GF-D8 (cell line): ENCODE measurements at places on chromosomes 6 and 20.

DNA sequence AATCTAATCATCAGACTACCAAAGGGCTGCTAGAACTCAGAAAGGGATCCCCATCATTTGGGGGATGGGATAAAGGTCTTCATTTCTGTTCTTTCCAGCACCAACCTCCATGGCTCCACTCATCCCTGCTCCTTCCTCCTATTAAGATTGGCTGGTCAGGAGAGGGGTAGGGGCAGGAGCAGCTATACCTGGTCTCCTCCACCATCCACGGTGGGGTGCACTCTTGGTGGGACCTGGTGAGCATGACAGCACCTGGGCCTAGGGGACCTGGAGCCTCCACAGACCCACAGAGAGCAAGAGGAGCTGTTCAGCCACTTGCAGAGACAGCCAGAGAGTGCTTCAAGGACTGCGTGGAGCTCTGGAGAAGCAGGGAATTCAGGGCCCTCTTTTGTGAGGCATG, 6.1 kb upstream of the ULBP2 start:
- no peak for DNase-seq

DNA sequence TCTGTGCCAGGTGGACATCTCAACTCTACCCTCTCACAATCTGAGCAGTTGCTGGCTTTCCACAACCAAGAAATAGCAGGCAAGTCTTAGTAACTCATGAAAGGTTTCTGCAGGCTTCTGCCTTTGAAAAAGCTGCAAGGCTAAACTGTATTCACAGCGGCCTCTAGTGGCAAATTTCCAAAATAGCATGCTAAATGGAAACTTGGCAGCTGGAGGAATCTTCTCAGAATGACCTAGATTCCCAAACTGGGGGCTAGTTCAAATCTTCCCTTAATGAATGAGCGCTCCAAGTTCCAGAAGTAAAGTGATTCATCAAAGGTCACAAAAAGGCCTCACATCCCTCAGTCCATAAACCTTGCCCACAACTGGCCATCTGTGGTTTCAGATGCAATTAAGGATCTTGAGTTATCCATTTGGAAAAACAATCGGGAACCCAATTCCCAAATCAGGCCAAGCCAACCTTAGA, 11.9 kb upstream of the CPNE5 start:
- DNase-seq: peak; percentile 42

DNA sequence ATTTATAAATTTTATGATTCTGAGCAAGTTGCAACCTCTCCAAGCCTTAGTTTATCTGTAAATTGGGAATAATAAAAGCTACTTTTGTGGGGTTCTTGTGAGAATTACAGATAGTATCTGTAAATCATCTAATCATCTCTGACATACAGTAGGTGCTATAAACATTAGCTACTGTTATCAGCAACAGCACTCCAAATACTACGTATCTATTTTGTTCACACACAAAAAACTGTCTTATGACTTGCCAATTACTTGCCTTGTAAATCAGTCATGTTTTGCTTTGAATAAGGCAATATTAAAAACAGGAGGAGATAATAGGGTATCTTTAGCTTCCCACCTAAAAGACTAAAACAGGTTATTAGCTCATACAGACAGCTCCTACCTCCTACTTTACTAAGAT, 36.7 kb downstream of the DTNBP1 start:
- no peak for DNase-seq

GRCh38 chr6:35400901-35401311, 51.2 kb upstream of the FANCE start:
- no peak for DNase-seq

- DNase-seq: no peak
These were observed 209.9 kb downstream of the ALDH8A1 start for GRCh38 chr6:134740027-134740373.

- DNase-seq: no peak
These were observed 190.8 kb downstream of the DLL1 start for GRCh38 chr6:170100046-170100445.

DNA sequence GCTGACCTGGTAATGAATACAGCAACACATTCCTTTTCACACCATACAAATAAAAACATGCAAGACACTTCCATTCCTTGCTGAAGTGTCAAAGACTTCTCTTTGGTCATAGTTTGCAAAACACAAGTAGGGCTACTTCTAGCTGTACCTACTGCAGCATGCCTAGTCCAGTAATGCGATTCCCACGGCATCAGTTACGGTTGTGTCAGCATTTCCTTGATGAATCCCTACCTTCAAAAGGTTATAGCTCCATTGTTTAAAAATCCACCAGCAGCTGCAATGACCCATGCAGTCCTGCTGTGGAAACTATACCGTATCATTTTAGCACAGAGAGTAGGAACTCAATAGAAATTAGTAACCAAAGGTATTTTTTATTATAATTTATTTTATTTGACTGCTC, 1371.5 kb downstream of the EPHA7 start:
- DNase-seq: no peak

- no peak for DNase-seq
These were observed 122.0 kb downstream of the TCP11 start for GRCh38 chr6:35019171-35019570.

DNA sequence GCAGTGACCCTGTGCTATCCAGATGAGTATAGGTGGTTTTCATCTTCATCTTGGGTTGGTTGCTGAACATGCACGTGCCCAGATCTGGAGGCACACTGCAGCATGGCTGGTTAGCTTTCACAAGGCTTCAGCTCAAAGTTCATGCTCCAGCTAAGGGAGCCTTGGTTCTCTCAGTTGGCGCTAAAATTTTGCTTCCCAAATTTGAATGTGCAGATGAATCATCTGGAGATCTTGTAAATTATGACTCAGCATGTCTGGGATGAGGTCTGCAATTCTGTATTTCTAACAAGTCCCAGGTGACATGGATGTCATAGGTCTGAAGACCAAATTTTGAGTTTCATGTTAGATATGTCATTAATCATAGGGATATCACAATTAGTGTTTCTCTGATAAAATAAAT, 230.8 kb downstream of the FOXA2 start:
- no peak for DNase-seq

GRCh38 chr6:41791984-41792383, 4.5 kb downstream of the TOMM6 start:
- DNase-seq: no peak

DNA sequence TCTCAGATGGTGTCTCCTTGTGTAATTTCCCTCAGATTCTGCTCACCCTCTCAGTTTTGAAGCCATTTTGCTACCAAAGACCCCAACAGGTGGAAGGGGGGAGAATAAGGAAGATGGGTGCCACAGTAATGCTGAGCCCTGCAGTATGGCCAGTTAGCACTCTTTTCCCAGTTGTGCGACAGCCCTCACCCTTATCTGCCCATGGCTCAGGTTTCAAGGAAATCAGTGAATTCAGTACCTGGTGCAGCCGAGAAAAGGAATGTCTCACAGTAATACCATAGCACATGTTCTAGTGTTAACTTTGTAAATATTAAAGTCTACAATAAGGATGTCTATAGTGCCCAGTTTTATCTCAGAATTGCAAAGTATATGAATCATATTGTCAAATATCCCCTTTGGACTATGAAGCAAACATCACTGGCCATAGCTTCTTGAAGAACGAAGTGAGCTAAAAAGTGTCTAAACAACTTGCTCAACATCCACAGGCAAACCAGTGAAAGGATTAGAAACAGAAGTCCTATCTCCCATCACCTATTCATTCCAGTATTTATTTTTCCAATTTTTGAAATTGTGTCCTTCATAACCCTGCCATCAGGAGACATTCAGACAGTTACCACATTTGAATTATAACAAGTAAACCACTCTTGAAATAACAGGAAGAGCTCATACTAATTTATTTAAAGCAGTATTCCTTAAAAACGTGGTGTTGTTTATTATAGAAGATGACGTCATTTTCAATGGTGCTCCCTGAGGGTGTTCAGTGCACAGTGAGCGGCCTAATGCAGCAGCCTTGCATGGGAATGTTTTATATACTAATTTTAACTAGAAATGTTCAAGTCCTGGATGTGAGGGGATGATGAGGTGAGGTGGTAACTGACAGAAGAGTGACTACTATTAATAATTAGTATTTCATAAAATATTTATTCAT, 366.2 kb downstream of the TFAP2A start:
- no peak for DNase-seq
